Mucosa of descending colon (tissue), 3 donors: ENCODE measurements at places on chromosomes 4 and X. TPM values are rescaled to one million over a fixed set of nuclear protein-coding genes. Genes with fewer than 3 reads are reported as not detected.

DNA sequence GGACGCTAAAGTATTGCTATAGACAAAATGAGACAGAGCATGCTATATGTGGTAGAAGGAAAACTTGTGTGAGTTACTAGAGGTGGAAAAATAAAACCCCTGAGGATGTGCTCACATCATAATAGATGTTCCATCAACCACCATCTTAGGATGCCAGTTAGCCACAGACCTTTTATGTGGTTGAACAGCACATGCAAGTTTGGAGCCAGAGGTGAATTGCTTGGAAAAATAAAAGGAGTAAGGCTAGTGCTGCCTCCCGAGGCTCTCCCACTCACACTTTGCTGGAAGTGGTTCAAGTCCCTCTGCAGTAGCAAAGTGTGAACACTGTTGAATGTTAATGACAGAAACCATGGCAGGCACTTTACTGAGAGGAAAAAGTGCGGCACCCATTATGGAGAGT, 39.4 kb upstream of the PPARGC1A start:
- DNase-seq = no peak

DNA sequence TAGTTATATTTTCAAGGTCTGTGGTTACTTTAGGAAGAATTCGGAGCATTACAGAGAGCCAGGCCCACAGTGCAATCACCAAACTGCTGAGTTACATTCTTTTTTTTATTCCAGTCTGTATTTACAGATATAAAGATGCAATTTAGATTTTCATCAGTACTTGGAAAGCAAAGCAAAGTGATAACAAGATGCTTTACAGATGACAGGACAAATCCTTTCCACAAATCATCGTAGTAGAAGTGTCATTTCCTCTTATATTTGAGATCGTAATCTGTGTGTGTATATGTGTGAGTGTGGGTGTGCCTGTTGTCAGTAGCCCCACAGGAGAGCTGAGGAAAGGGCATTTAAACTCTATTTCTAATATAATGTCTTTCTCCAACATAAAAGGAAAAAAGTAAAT, 1893.7 kb downstream of the STIM2 start:
- no peak for DNase-seq

DNA sequence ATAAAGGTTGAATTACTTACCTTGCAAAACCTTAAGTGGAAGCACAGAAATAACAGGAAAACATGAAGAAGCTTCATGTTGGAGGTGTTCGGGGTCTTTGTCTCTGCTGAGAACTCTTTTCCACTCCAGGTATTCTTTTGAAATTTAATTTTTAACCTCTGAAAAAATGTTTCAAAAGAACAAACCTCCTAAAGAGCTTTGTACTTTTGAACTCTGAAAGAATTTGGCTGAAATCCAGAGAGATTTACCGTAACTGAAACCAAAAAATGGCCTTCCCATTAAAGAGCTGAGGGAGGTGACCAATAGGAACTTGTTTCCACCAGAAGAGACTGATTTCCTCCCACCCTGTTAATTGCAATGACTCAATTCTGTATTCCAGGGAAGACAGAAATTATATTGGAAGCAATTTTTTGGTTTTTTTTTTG, at the start of gene CFI:
Gene CFI (minus strand): TSS at position 105 of the 425 bp plus-strand sequence. CDS start 28 bp downstream, at position 77.
- no peak for DNase-seq

DNA sequence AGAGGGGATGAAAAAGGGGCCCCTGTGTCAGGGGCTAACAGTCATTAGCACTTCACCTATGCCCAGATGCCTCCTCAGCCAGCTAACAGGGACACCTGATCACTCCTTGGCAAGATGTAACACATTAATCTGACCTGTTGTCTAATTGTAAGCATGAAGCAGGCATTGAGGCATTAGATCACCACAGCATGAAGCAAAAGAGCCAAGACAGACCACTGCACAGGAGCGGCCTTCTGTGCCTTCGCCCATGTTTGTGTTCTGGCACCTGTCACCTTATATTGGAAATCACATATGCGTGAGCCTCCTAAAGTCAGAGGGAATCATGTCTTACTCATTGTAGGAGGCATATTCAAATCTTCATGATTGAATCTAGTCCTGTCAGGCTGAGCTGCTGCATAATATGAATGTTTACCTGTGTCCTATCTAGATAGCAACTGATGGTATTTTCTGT, 48.4 kb downstream of the PTTG2 start:
- DNase-seq = no peak

Gene PNMA6F
- not detected for total RNA-seq

Gene MRPS18C
- total RNA-seq = 28.9 TPM

DNA sequence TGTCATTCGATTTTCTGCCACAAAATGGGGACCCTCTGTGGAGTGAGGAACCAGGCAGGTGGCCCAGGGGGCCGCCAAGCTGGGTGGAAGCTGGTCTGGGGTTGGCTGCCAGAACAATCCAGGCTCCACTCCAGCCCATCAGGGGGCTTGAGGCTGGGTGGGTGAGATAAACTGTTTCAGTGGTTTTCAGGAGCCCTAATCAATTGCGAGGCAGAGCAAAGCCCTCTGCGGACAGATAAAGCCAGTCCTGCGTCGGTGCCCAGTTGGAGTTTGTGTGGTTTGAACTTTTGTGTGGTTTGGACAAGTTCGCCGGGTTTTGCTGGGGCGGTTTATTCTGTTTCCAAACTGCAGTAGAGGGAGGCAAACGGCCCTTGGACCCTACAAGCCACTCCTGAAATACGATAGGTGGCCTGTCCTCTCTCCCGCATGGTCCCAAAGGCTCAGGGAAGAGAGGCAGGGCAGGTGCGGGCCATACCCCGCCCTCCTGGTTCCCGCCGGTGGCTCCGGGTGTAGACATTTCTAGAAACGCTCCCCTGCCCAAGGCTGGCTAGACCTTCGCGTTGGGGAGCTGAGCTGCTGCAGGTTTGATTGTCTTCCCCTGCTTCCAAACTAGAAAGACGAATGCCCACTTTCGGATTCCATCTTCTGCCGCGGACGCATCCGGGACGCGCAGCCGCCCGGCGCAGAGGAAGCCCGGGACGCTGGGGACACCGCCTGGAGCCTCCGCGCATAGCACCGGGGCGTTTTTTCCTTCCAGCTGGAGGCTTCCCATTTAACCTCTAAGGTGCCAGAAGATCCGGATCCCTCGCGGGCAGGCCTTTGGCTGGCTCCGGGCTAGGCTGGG, 169.0 kb upstream of the BCOR start:
- peak; percentile 74 for DNase-seq

GRCh38 chrX:15142084-15142715, 127.7 kb downstream of the ASB9 start:
- DNase-seq = peak; percentile 6

GRCh38 chr4:11451716-11452115, 23.0 kb upstream of the HS3ST1 start:
- no peak for DNase-seq

GRCh38 chr4:109990261-109991257, 77.9 kb downstream of the EGF start:
- no peak for DNase-seq

Gene RAB33A
- total RNA-seq = 0.38 TPM

- DNase-seq = no peak
These were observed 58.9 kb upstream of the IRS4 start for GRCh38 chrX:108795240-108795639.

Gene CXCL13
- total RNA-seq = 0.58 TPM

Gene SPON2
- 42.1 TPM for total RNA-seq

DNA sequence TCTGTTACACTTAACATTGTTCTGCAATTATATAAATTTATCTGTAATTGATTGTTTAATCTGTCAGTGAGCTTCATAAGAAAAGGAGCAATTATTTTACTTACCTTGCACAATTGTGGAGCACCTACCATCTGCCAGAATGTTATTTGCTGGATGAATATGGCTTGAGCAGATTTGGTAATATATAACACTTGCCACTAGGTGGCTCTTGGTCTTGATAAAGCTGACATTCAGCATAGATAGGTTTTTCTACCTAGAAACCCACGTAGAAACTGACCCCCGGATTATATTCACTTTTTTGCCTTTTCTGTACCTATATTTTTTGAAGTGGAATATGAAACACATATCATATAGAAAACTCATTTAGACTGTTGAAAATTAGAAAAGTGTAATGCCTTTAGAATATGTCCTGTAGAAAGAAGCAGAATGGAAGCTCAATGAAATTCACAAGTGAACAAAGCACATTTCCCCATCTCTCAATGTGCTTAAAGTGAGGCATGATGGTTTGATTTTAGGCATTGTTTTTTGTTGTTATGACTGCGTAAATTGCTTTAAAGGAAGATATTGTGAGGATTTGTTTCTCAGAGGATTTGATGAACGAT, 9.5 kb downstream of the RBPJ start:
- no peak for DNase-seq

DNA sequence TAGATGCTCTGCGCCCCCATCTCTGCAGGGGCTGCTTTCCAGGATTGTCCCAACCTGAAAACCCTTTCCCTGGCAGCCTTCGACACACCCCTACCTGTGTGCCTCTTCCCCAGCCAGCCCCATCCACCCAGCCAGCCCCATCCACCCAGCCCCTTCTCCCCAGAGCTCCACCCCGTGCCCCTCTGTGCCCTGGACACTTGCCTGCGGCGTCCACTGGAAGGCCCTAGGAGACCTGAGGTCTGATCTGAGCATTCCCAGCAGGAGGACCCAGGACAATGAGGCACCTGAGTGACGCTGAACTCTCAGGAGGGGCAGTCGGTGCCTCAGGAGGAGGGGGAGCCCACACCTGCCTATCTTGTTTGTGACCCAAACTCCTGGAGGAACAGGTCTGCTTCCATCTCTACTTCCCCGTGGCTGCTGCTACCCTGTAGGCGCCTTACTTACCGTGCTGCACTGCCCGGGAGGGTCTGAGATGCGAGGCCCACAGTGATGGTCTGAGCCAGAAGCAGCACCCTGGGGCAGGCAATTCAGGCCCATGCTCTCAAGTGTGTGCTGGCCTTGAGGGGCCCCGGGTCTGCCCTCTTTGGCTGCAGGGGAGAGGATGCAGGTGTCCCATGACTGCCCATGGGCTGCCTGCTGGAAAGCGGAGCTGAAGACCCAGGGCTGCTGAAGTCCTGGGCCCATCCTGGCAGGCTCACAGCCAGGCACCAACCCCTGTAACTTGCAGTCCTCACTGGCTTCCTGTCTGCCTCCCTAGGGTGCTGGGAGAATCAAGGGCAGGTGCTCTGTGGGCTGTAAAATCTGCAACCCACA, 4.9 kb downstream of the LRPAP1 start:
- peak; percentile 40 for DNase-seq

GRCh38 chr4:7852568-7853185, 87.0 kb downstream of the AFAP1 start:
- DNase-seq = no peak

Gene OSTC
- 48.7 TPM for total RNA-seq

GRCh38 chr4:42167709-42168108, 15.3 kb upstream of the BEND4 start:
- DNase-seq = no peak

DNA sequence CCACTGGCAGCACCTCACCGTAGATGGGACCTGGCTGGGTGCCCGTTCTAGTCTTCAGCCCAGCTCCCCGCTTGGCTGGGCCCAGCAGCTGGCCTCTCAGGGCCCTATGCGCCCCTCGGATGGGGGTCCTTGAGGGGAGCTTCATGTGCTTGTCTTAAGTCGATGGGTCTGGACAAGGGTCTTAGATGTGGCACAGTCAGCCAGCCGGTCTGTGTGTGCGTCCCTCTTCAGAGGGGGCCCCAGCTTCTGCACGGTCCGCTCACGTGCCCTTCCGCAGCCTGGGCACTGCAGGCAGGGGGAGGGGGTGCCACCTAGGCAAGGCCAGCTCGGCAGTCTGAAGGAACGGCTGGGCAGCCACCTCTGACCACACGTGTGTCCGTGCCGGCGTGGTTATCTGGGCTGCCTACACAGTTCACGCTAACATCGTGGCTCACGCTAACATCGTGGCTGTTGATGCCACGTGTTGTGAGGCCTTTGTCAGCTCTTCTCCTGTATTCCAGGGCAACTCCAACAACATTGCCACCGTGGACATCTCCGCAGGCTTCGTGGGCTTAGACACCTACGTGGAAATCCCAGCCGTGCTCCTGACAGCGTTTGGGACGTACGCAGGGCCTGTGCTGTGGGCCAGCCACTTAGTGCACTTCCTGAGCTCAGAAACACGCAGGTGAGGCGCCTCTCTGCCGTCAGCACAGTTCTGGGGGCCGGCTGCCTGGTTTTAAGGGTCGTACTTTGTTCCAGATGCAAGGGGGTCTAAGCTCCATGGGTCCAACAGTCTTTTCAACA, 34.5 kb downstream of the PIGG start:
- DNase-seq = no peak

Gene NLGN3
- total RNA-seq = 3.1 TPM

- no peak for DNase-seq
These were observed 118.3 kb downstream of the AFF2 start for GRCh38 chrX:148618470-148619445.

- no peak for DNase-seq
These were observed 833 bp downstream of the FGD1 start for GRCh38 chrX:54494989-54495813.

GRCh38 chr4:156865451-156865850, 106.1 kb downstream of the PDGFC start:
- no peak for DNase-seq
